ENCODE measurements at places on chromosomes 11 and 22. TPM values are rescaled to one million over a fixed set of nuclear protein-coding genes. Genes with fewer than 3 reads are reported as not detected.

Gene GGT5
- total RNA-seq = not detected

Gene GNAZ
- 9.1 TPM for total RNA-seq

Gene UBASH3B
- 4.2 TPM for total RNA-seq

Gene FKBP2
- 25.7 TPM for total RNA-seq

Gene HDAC10
- 136 TPM for total RNA-seq

Gene DNAJB7
- not detected for total RNA-seq

Gene RRP7A
- 94.5 TPM for total RNA-seq

Gene PDXP
- total RNA-seq = 16.6 TPM

Gene PATE3
- not detected for total RNA-seq

Gene CCDC89
- total RNA-seq = not detected

Gene RFPL1
- total RNA-seq = not detected

GRCh38 chr22:31753634-31754501 lies at the start of gene DEPDC5:
Gene DEPDC5 (plus strand): TSS chr22:31754019. CDS start chr22:31754922, 903 bp downstream.
- DNase-seq = peak; percentile 98

DNA sequence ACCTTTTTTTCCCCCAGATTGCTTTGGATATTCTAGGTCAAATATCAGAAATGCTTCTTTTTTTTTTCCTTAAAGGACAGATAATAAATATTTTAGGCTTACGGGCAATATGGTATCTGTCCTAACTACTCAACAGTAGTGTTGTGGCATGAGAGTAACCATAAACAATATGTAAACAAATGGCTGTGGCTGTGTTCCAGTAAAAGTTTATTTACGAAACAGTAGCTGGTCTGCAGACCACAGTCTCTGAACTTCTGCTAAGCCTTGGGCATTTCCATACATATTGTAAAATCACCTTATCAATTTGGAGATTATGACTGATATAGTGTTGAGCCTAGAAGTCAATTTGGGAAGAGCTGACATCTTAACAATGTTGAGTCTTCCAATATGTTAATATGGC lies 139.0 kb upstream of the PITPNB start:
- no peak for DNase-seq

DNA sequence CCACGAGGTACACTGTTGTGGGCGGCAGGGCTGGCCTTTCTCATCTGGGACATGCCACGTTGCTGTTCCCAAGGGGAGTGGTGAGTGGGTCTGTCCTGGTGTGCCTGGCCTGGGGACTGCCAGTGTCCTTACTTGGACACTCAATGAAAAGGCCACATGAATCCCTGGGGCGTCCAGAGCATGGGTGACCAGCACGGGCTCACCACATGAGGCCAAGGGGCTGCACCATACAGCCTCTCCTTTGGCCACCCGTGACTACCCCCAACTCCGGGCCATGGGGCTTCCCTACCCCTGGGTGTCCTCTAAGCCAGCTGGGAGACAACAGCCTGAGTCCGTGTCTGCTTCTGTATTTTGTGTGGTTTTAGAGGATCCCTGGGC lies 20.2 kb upstream of the TXNRD2 start:
- DNase-seq = no peak

DNA sequence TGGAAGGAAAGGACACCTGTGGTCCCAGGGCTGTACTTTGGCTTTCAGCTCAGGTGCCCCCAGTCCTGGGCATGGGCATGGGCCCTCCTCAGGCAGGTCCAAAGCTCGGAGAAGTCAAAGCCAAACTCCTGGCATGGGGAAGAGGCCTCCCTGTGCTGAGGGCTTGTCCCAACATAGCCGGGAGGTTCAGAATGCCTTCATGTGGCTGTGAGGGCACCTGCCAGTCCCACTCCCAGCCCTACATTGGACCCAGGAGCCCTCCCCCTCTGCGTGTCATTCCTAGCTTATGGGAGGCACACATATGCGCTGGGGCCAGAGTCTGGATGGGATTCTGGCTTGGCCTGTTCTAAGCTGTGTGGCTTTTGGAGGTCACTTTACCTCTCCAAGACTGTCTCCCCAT lies 1.0 kb upstream of the KLHL35 start:
- DNase-seq = no peak

DNA sequence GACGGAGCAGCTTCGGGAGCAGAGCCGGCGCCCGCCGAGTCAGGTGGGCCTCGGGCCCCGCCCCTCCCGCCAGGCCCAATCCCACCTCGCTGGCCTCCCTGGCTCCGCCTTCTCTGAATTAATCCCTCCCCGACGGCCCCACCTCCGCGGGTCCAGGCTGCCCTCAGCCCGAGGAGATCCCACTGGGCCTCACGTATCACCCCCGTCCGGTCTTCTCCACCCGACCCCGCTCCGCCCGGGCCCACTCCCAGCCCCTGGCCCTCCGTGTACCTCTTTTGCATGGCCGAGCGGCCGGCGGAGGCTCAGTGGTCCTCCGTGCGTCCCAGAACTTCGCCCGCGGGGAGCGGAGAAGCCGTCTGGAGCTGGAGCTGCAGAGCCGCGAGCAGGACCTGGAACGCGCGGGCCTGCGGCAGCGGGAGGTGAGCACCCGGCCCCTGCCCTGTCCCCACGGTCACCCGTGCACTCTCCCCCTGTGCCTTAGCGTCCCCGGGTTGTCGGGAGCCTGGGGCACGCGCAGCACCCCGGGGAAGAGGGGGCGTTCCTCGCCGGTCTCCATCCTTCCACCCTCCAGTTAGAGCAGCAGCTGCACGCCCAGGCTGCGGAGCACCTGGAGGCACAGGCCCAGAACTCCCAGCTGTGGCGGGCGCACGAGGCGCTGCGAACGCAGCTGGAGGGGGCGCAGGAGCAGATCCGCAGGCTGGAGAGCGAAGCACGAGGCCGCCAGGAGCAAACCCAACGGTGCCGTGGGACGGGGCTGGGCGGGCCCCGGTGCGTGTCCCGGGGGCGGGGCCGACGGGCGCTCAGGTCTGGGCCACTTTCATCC lies 2.2 kb upstream of the CD151 start:
- peak; percentile 79 for DNase-seq

- no peak for DNase-seq
Observed at GRCh38 chr22:35442471-35442870, 42.5 kb downstream of the MCM5 start.

GRCh38 chr22:26651815-26652214 lies 5.6 kb upstream of the MIAT start:
- no peak for DNase-seq

- peak; percentile 32 for DNase-seq
Observed at GRCh38 chr22:33871935-33872334, 48.3 kb downstream of the LARGE1 start.

GRCh38 chr11:14872032-14872431 lies 20.0 kb downstream of the CYP2R1 start:
- no peak for DNase-seq

- DNase-seq = no peak
Observed at GRCh38 chr11:121887569-121887968, 228.4 kb downstream of the BLID start.

DNA sequence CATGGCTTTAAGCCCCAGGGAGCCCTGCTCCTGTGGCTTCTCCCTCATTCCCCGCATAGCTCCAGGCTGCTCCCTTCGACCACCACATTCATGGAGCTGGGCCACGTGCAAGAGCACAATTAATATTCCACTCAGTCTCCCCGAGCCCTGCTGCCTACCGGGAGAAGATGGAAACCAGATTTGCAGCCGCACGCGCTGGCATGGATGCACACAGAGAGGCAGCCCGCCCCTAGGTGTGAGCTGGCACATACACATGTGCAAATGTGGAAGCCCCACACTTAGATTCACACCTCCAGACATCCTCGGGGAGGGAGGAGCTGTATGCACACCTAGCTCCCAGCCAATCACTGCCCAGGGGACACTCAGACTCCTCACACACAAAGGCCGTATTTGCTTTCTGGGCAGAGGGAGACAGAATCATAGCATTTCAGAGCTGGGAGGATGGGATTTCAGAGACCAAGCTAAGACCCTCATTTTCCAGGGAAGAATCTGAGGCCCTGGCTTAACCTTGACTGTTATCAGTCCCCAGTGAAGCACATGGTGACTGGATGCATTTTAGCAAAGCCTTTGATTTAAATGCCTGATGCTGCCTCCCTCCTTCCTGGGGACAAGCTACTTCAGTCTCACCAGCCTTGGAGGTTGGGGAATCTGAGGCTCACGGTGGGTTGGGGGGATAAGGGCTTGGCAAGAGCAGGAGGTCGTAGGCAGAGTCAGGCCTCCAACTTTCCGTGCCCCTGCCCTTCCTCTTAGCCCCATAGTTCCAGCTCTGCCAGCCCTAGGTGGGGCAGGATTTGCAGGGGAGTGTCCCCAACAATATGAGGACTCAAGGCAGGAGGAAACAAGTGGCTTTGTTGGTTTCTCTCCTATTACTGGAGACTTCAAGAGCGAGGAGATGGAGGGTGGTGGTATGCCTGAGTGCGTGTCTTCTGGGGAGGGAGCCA lies 5.3 kb upstream of the CREB3L1 start:
- DNase-seq = no peak

DNA sequence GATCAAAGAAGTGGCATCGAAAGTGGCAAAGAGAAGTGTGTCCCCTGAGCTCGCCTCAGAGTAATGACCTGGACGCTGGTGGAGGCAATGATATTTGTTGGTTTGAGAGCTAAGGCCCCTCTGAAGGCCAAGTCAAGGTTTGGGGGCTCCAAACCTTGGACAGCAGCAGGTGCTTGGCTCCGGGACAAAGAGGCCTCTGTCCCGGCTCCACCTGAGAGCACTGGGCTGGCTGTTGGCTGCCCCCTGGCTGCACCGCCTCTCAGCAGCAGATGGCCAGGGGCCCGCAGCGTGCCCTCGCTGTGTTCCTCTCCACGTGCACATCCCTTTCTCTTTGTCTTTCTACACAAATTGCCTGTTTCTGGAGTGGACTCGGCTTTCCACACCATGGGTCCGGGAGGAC lies 301.3 kb downstream of the NTM start:
- DNase-seq = no peak

DNA sequence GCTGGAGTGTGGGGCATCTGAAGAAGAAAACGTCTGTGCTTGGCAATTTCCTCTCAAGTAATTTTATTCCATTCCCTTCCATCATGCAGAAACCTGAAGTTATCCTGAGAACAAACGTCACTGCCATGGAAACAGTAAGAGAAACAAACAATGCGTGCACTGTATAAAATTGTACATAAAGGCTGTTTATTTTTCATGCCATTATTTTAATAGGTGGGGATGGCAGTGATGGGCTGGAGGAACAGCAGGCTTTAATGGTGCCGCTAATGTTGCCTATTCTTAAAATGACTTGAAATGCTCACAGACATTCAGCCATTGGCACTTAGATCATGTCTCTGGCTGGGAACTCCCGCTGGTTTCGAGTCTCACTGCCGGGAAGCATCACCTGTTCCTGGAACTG lies 7.5 kb upstream of the SEZ6L start:
- no peak for DNase-seq

- no peak for DNase-seq
Observed at GRCh38 chr11:15468466-15468865, 353.7 kb downstream of the INSC start.

GRCh38 chr22:42990131-42990838 lies 24.7 kb downstream of the PACSIN2 start:
- DNase-seq = no peak

- no peak for DNase-seq
Observed at GRCh38 chr11:48034926-48035871, 54.8 kb downstream of the PTPRJ start.

DNA sequence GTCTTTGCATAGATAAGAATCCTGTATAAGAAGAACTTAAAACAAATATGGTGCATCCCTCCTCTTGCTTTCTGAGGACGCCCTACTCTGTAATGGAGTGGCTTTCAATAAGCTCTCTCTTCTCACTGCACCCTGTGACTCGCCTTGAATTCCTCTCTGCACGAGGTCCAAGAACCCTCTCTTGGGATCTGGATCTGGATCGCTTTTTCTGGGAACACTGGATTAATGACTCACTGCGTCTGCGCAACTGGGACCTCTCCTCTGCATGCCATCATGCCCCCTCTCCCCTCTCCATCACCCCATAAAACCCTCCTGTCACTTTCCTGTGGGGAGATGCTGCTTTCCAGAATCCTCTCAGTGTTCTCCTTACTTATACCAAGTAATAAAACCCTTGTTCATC lies 15.1 kb upstream of the CABP2 start:
- no peak for DNase-seq

DNA sequence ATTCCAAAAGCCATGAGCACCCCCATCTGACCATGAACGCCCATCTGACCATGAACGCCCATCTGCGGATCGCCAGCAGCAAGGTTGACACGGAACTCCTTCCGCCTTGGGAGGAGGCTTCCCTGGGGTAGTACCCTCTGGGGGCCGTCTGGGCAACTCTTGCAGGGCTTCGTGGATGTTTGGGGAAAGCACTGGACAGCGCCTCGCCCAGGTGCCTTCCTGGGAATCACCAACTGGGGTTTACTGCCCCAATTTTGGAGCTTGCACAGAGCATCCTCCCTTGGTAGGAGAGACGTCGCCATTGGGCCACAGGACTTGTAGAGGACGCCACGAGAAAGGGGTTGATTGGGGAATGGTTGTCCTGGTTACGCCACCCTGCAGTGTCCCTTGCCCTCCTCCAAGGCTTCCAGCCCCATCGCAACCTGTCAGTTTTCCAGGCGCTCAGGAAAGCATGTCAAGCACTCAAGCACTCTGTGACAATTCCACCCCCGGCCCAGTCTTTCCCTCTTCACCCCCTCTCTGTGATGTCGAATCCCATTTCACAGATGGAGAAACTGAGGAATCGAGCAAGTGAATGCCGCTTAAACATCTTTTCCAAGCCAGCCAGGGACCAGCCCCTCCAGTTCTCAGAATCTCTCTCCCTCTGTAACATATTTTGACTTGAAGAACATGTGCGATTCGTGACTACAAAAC lies 914 bp upstream of the PRDM11 start:
- DNase-seq = peak; percentile 23

- no peak for DNase-seq
Observed at GRCh38 chr11:11620173-11620920, 1.5 kb downstream of the GALNT18 start.

DNA sequence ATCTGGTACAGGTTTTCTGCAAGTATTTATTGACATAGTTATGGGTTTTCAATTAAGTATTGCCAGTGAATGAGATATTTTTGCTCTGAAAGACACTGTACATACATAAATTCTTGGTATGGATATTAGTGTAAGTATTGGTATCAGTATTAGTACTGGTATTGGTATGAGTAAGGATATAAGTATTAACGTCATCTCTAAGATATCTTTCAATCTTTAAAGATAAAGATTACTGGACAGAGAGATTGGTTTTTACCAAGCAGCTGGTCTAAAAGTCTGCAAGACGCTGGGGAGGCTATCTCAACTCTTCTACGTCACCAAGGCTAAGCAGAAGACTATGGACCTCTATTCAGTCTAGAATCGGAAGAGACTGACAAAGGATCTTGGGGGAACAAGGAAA lies 234.5 kb downstream of the NXPE2 start:
- DNase-seq = no peak

GRCh38 chr11:35167426-35167954 lies 28.5 kb downstream of the CD44 start:
- DNase-seq = no peak

Data from B cell (primary cell).